ENCODE measurements at places on chromosomes 4 and X. TPM values are rescaled to one million over a fixed set of nuclear protein-coding genes. Genes with fewer than 3 reads are reported as not detected.

DNA sequence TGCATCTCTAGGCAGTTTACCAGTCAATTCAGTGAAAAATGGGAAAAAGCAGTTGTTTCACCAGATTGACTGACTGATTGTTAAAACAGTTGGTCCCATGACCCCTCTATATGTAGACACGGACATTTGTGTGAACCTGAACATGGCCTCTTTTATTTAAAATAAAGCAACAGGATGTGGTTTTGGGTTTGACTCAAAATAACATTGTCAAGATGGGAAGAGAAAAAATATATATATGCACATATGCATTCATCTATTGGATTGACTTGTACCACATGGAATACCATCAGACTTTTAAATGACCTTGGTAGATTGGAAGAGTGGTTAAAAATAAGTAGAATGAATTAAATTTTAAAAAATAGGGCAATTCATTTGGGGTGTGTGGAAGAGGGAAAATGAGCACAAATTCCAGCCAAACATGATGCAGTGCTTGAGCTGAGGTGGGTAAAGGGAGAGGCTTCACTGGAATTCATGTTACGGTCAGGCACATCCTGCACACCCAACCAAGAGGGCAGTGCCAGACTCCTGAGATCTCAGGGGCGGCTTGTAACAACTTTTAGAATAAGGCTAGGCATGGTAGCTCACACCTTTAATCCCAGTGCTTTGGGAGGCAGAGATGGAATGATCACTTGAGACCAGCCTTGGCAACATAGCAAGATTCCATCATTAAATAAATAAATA lies 560.7 kb upstream of the TENM3 start:
- no peaks in the 10 kb centered on the region for H3K36me3 ChIP-seq
- no peak overlapping the region for H3K4me3 ChIP-seq
- DNase-seq = no peak

GRCh38 chr4:82371497-82371896 lies 2.3 kb downstream of the HNRNPD start:
- H3K27me3 ChIP-seq = no peaks in the 10 kb centered on the region
- H3K27ac ChIP-seq = peak overlapping the region; percentile 98
- H3K4me3 ChIP-seq = peak overlapping the region; percentile 99
- DNase-seq = no peak

DNA sequence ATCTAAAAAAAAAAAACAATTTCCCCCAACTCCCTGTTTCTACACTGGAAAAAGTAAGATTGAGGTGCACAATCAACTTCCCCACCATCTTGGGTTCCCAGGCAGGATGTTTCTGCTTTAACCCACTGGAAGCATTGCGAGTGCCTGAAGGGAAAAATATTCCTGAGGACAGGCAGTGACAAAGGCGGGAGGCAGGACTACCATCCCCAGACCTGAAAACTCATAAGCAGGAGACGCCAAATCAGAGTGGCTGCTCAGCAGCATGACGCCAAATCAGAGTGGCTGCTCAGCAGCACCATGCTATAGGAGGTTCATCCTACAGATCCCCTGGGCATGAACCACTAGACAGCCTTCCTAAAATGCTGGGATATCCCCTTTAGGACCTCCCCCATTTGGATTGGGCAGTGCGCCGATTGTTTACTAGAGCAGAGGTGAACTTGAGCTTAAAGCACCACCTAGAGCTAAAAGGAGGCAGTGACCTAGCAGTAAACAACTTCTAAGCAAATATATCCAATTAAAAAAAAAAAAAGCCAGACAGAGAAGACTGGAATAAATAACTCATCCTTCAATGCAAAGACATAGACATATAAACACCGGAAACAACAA lies 35.0 kb upstream of the GK start:
- DNase-seq = no peak
- no peaks in the 10 kb centered on the region for H3K27me3 ChIP-seq
- peaks cover 3% of the 10 kb centered on the region for H3K4me1 ChIP-seq
- no peak overlapping the region for H3K27ac ChIP-seq
- no peak overlapping the region for H3K4me3 ChIP-seq

DNA sequence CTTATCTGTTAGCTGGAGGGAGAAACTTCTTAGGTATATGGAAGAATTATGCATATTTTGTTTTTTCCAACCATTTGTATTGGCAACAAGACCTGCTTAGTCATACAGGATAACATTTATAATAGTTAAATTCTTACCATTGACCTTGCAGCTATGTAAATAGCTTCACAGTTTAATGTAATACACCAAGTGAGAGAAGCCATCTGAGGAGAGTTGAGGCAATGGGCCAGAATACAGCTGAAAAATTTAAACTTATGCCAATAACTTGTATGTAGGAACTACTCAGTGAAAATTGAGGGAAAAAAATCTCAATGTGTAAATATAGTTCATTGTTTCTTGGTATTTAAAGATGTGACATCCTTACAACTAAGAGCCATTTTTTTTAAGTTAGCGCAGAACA lies 273.5 kb downstream of the DACH2 start:
- H3K4me3 ChIP-seq = no peak overlapping the region
- no peaks in the 10 kb centered on the region for H3K4me1 ChIP-seq
- no peaks in the 10 kb centered on the region for H3K36me3 ChIP-seq
- no peak for DNase-seq

SNCA gene
- 27.3 TPM for total RNA-seq

GRCh38 chr4:93876754-93877153 lies 48.2 kb downstream of the ATOH1 start:
- no peak for DNase-seq
- H3K4me1 ChIP-seq = no peaks in the 10 kb centered on the region
- H3K27me3 ChIP-seq = no peaks in the 10 kb centered on the region
- H3K27ac ChIP-seq = no peak overlapping the region

GRCh38 chrX:45762699-45763647 lies 562.3 kb upstream of the DIPK2B start:
- peaks cover 55% of the 10 kb centered on the region for H3K4me1 ChIP-seq
- peak overlapping the region; percentile 53 for H3K27ac ChIP-seq
- DNase-seq = peak; percentile 27
- peaks cover 46% of the 10 kb centered on the region for H3K36me3 ChIP-seq
- H3K4me3 ChIP-seq = peak overlapping the region; percentile 39
- no peaks in the 10 kb centered on the region for H3K27me3 ChIP-seq

GPC3 gene
- total RNA-seq = 8.2 TPM

DNA sequence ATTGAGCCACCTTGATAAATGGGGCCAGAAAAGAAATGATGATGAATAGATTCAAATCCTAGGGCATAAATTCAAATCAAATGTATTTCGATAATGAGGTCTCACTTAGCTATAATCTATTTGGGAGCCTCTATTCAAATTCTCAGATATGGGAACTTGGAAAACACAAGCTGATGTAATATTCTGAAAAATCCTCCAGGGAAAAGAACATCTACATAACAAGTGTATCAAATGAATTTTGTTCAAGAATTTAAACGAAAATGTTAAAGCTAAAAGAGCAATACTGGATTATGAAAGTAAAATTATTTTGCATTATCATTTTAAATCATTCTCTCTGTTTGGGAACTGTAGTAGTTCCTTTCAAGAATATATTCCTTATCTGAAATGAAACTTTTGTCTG lies 38.9 kb upstream of the RAP1GDS1 start:
- H3K27me3 ChIP-seq = no peaks in the 10 kb centered on the region
- H3K4me1 ChIP-seq = no peaks in the 10 kb centered on the region
- H3K36me3 ChIP-seq = no peaks in the 10 kb centered on the region
- DNase-seq = no peak
- no peak overlapping the region for H3K4me3 ChIP-seq

DCAF4L1 gene
- 0.29 TPM for total RNA-seq

ZNF732 gene
- total RNA-seq = 1.4 TPM

PAGE2 gene
- not detected for total RNA-seq

DNA sequence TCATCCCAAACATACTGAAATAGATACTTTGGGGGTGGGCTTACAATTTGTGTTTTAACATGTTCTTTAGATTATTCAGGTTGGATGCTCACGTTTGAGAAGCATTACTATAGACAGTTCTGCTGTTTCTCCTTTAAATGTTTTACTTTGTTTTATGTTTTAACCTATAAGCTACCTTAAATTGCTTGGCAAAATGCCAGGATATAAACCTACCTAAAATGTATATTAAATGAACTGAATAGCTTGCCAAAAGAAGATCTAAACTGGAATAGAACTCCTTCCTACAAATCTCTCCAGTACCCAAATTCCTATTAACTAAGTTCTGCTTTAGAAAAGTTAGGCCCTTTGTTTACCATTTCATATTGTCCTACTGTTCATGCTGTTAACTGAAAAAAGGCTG lies 124.4 kb downstream of the TBX22 start:
- no peaks in the 10 kb centered on the region for H3K36me3 ChIP-seq
- no peaks in the 10 kb centered on the region for H3K27me3 ChIP-seq
- no peak for DNase-seq
- no peak overlapping the region for H3K27ac ChIP-seq
- no peak overlapping the region for H3K4me3 ChIP-seq
- no peaks in the 10 kb centered on the region for H3K4me1 ChIP-seq

- H3K27ac ChIP-seq = peak overlapping the region; percentile 78
- H3K36me3 ChIP-seq = no peaks in the 10 kb centered on the region
- peaks cover 18% of the 10 kb centered on the region for H3K4me1 ChIP-seq
- H3K4me3 ChIP-seq = no peak overlapping the region
Measured at GRCh38 chr4:54930226-54930625, 195.2 kb downstream of the KDR start.

- H3K36me3 ChIP-seq = no peaks in the 10 kb centered on the region
- no peaks in the 10 kb centered on the region for H3K4me1 ChIP-seq
- H3K27me3 ChIP-seq = no peaks in the 10 kb centered on the region
Measured at GRCh38 chrX:139083191-139083590, 371.7 kb upstream of the FGF13 start.

GRCh38 chr4:40675166-40675565 lies 45.5 kb upstream of the RBM47 start:
- no peaks in the 10 kb centered on the region for H3K27me3 ChIP-seq
- H3K36me3 ChIP-seq = no peaks in the 10 kb centered on the region
- H3K4me1 ChIP-seq = peaks cover 13% of the 10 kb centered on the region
- no peak for DNase-seq

STARD8 gene
- total RNA-seq = 1.0 TPM

All from astrocyte (in vitro differentiated cells and primary cell).